Stomach (tissue), 19 donors: ENCODE measurements at places on chromosomes 7 and 10. TPM values are rescaled to one million over a fixed set of nuclear protein-coding genes. Genes with fewer than 3 reads are reported as not detected.

DNA sequence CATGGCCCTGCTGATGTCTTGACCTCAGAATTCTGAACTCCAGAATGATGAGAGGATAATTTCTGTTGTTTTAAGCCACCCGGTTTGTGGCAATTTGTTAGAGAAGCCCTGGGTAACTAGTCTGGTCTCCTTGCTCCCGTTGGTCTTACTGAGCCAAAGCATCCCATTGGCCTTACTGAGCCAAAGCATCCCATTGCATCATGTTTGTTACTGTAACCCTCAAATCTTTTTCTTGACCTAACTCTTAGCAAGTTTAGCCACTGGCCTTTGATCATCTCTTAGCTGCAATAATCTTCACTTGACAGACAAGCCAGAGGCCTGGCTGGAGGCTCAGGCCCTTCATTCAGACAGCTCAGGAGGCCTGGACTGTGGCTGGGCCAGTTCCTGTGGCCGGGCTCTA is 21.8 kb downstream of the TBXAS1 start:
- peaks cover 17% of the 10 kb centered on the region for H3K4me1 ChIP-seq
- H3K36me3 ChIP-seq = no peaks in the 10 kb centered on the region
- H3K27me3 ChIP-seq = no peaks in the 10 kb centered on the region
- H3K27ac ChIP-seq = peak overlapping the region; percentile 85

- H3K27ac ChIP-seq = no peak overlapping the region
- no peaks in the 10 kb centered on the region for H3K27me3 ChIP-seq
- H3K36me3 ChIP-seq = no peaks in the 10 kb centered on the region
- no peak overlapping the region for H3K4me3 ChIP-seq
- DNase-seq = no peak
These were observed 41.9 kb downstream of the ENO4 start for GRCh38 chr10:116891208-116891607.

- H3K27ac ChIP-seq = no peak overlapping the region
- H3K27me3 ChIP-seq = no peaks in the 10 kb centered on the region
- no peak for DNase-seq
- H3K4me1 ChIP-seq = peaks cover 35% of the 10 kb centered on the region
- H3K36me3 ChIP-seq = no peaks in the 10 kb centered on the region
These were observed 3.2 kb upstream of the TMEM139 start for GRCh38 chr7:143281529-143281928.

Gene KCND2
- not detected for total RNA-seq

Gene NRCAM
- total RNA-seq = 8.8 TPM
